Left colon (tissue), 2 donors: ENCODE measurements at places on chromosomes 12 and 14. TPM values are rescaled to one million over a fixed set of nuclear protein-coding genes. Genes with fewer than 3 reads are reported as not detected.

The KLRD1 gene
- total RNA-seq = 2.7 TPM

The PLEKHD1 gene
- total RNA-seq = 0.14 TPM

The TAS2R13 gene
- 1.3 TPM for total RNA-seq

The LRRC43 gene
- 0.24 TPM for total RNA-seq

The DGLUCY gene
- 98.7 TPM for total RNA-seq

The CIROP gene
- total RNA-seq = not detected

The BATF gene
- total RNA-seq = 0.67 TPM

The ZC2HC1C gene
- 4.8 TPM for total RNA-seq

The OR4E2 gene
- total RNA-seq = not detected

The MYF5 gene
- not detected for total RNA-seq

The P2RX2 gene
- total RNA-seq = 0.45 TPM

The OR11H6 gene
- total RNA-seq = not detected

The RBM19 gene
- total RNA-seq = 24.0 TPM

The RNU4-1 gene
- 2,546 TPM for total RNA-seq

The KERA gene
- not detected for total RNA-seq

The RNASE13 gene
- not detected for total RNA-seq

The GAPDH gene
- total RNA-seq = 2,756 TPM

The KRT71 gene
- not detected for total RNA-seq

The LMNTD1 gene
- not detected for total RNA-seq

The ZCRB1 gene
- total RNA-seq = 31.3 TPM

The LALBA gene
- not detected for total RNA-seq

The SYT1 gene
- total RNA-seq = 1.5 TPM

The DTX1 gene
- 1.2 TPM for total RNA-seq

The GALNT4 gene
- total RNA-seq = 47.4 TPM

The HOXC12 gene
- total RNA-seq = not detected
